ENCODE measurements at places on chromosomes 2 and 18. TPM values are rescaled to one million over a fixed set of nuclear protein-coding genes. Genes with fewer than 3 reads are reported as not detected.

Gene TMEM150A
- polyA plus RNA-seq: 35.6 TPM

Gene FAM124B
- polyA plus RNA-seq: 2.7 TPM

Gene HOXD13
- polyA plus RNA-seq: 0.17 TPM

Gene ITGAV
- 72.2 TPM for polyA plus RNA-seq

Gene E2F6
- 23.3 TPM for polyA plus RNA-seq

Gene DSC3
- polyA plus RNA-seq: 1.7 TPM

Gene ANO7
- polyA plus RNA-seq: 1.3 TPM

Gene GPAT2
- 2.3 TPM for polyA plus RNA-seq

Gene MRO
- 3.7 TPM for polyA plus RNA-seq

Gene ALPP
- not detected for polyA plus RNA-seq

Gene OTOS
- polyA plus RNA-seq: not detected

Gene TGFA
- polyA plus RNA-seq: 17.6 TPM

Gene CHN1
- polyA plus RNA-seq: 29.3 TPM

Gene MAP2
- 30.5 TPM for polyA plus RNA-seq

Gene GKN1
- polyA plus RNA-seq: not detected

Gene HOXD12
- polyA plus RNA-seq: 0.24 TPM

Gene UGT1A9
- 4.3 TPM for polyA plus RNA-seq

Gene TLX2
- polyA plus RNA-seq: not detected

Gene NR4A2
- 0.82 TPM for polyA plus RNA-seq

Gene TXNDC2
- 0.08 TPM for polyA plus RNA-seq

Gene GNAL
- polyA plus RNA-seq: 5.9 TPM

Gene NEU2
- not detected for polyA plus RNA-seq

Gene MORN2
- 59.6 TPM for polyA plus RNA-seq

Gene C2orf69
- 12.9 TPM for polyA plus RNA-seq

Gene DGUOK
- polyA plus RNA-seq: 66.9 TPM

Gene ACKR3
- 72.7 TPM for polyA plus RNA-seq

Gene CCL20
- polyA plus RNA-seq: 0.62 TPM

Gene LYPD1
- polyA plus RNA-seq: 94.7 TPM

Gene HK2
- polyA plus RNA-seq: 11.6 TPM

Gene DES
- 5.5 TPM for polyA plus RNA-seq

Gene FTCDNL1
- 1.2 TPM for polyA plus RNA-seq

Gene KANSL1L
- 55.2 TPM for polyA plus RNA-seq

Gene G6PC2
- 0.08 TPM for polyA plus RNA-seq

Gene IL36RN
- polyA plus RNA-seq: not detected

Gene HSPE1
- polyA plus RNA-seq: 330 TPM

Gene MAPRE3
- 11.4 TPM for polyA plus RNA-seq

Gene CNGA3
- not detected for polyA plus RNA-seq

Gene TIMM21
- 66.4 TPM for polyA plus RNA-seq

Gene IL1F10
- polyA plus RNA-seq: not detected

Gene DSG2
- 57.5 TPM for polyA plus RNA-seq

Gene LOXHD1
- polyA plus RNA-seq: 0.28 TPM

Gene TMEM87B
- polyA plus RNA-seq: 24.6 TPM

Gene RASGRP3
- 25.1 TPM for polyA plus RNA-seq

Gene C2orf78
- not detected for polyA plus RNA-seq
